ENCODE measurements at places on chromosomes 11 and 22. TPM values are rescaled to one million over a fixed set of nuclear protein-coding genes. Genes with fewer than 3 reads are reported as not detected.
A peak's percentile ranks its signal among the peaks of the same experiment; 100 is the strongest.

The GLB1L3 gene
- total RNA-seq: not detected

The OR10D3 gene
- total RNA-seq: not detected

- peaks cover 68% of the 10 kb centered on the region for H3K4me1 ChIP-seq
- no peak overlapping the region for H3K27ac ChIP-seq
- no peaks in the 10 kb centered on the region for H3K36me3 ChIP-seq
- DNase-seq: no peak
- H3K27me3 ChIP-seq: no peaks in the 10 kb centered on the region
Observed at GRCh38 chr11:94796863-94797262, 28.7 kb downstream of the AMOTL1 start.

DNA sequence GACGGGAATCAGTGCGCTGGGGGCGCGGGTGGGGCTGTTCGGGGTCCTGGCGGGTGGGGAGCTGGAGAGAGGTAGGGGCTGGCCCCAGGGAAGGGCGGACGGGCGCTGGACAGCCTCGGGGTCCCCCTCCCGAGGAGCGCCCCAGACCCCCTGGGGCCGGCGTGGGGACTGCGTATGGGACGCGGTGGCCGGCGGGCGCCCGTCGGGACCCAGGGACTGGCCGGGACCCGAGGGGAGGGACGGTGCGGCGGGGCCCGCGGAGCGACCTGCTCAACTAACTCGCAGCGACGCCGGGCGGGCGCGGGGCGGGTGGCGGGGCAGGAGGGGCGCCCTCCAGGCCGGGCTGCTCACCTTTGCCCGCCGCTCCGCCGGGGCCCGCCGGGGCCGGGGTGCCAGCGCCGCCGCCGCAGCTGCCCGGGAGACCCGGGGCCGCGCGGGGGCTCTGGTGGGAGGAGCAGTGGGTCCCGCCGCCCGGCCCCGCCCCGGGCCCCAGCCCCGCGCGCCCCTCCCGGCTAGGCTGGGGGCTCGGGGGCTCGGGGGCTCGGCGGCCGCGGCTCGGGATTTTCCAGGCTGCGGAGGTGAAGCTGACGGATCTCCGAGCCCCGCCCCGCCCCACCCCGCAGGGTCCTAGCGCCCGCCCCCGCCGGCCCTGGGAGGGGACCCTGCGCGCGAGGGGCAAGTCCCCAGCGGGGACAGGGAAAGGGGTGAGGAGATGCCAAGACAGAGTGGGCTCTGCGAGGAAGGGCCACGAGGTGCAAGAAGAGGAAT lies 12.3 kb downstream of the STARD10 start:
- peaks cover 64% of the 10 kb centered on the region for H3K4me1 ChIP-seq
- no peaks in the 10 kb centered on the region for H3K27me3 ChIP-seq
- DNase-seq: peak; percentile 56
- peak overlapping the region; percentile 97 for H3K27ac ChIP-seq
- H3K4me3 ChIP-seq: peak overlapping the region; percentile 76

- peaks cover 7% of the 10 kb centered on the region for H3K4me1 ChIP-seq
- no peaks in the 10 kb centered on the region for H3K36me3 ChIP-seq
- H3K4me3 ChIP-seq: no peak overlapping the region
- no peak overlapping the region for H3K27ac ChIP-seq
- no peaks in the 10 kb centered on the region for H3K27me3 ChIP-seq
Observed at GRCh38 chr11:14117632-14118031, 155.1 kb downstream of the SPON1 start.

Measured in body of pancreas (tissue), 4 donors.